ENCODE measurements at places on chromosomes 3 and 15.

DNA sequence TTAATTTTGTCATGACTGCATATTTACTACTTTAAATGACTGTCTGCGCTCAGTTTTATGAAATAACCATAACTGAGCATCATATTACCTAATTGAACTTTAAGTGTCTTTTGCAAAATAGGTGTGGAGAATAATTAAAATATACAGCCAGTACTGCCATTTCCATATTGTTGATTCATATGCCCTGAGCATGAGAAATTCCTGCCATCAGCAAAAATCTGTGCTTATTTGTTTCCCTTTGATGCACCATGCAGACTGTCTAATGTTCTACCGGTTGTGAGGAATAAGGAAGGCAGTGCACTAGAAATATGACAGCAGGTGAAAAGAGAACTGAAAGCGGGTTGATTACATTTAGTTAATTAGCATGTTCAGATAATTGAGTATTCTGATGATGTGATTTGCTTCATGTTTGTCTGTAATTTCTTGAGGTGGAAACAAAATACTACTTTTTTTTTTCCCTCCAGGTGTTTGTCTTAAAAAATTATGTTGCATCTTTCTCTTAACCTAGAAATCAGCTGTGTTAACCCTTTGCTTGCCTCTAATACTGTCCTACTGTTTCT, 229.4 kb upstream of the AZI2 start:
- DNase-seq, result no peak

DNA sequence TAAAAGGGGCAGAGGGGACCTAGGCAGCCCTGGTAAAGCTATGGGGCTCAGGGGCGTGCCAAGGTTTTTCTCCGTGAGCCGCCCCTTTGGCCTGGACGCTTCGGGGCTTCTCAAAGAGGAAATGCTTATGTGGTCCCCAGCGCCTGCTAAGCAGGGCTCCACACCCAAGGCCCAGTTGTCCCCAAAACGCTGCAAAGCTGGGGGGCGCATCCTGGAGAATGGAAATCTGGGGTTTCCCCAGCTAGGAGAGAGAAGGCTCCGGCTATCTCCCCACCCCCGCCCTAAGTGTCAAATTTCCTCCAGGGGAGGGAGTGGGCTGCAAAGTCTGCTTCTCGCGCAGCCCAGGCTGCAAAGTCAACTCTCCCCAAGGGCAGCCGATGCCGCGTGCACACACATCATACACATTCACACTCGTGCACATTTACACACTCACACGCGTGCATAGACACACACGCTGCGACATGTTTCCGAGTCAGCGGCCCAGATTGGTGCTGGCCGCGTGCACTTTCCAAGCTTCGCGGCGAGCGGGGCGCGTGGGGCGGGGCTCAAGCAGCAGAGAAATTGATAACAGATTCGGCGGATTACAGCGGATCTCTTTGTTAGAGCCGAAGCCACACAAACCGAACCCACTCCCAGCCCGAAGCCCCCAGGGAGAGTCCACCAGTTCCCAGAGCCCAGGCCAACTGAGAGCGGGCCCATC, 4.5 kb downstream of the WNT5A start:
- no peak for DNase-seq

- no peak for DNase-seq
Observed at GRCh38 chr3:187498211-187498724, 130.1 kb downstream of the RTP4 start.

GRCh38 chr15:82133251-82133650, 87.4 kb upstream of the MEX3B start:
- DNase-seq, result no peak

DNA sequence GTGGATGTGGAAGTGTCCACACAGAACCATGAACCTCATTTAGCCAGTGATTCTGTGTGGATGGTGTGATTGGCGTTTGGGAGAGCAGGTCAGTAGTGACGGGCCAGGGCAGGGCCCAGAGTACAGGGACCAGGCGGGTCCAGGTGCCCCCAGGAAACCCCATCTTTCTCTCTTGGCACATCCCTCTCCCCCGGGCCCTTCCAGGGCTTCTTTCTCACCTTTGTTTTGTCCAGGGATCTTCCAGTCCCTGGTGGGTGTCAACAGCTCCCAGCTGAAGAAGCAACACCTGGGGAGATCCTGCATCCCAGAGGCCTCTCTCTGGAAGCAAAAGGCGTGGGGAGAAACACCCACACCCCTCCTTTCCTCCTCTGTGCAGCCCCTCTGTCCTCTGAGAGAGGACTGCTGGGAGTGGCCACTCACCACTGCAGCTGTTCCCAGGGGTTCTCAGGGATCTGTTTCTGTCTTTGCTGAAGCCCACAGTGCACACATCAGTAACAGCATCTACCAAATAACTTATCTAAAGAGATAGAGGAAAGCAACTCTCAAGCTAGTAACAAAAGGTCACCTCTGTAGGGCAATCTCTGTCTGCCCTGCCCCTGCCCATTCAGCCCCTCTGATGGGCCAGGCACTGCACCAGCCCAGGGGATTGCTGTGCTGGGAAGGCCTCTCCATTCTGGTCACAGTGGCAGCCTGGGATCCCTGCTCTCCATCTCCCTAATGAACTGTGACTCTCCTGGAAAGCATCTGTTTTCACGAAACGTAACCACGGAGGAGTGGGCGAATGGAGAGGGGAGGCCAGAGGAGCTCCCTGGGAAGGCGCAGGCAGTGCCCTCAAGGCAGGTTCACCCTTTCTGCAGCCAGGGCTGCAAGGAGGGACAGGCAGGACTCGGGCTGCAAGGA, 98.3 kb upstream of the ALDH1A3 start:
- no peak for DNase-seq

- DNase-seq, result no peak
Observed at GRCh38 chr3:129783470-129783869, 110.0 kb downstream of the TMCC1 start.

- DNase-seq, result no peak
Observed at GRCh38 chr3:124051636-124052035, 59.7 kb upstream of the ROPN1 start.

DNA sequence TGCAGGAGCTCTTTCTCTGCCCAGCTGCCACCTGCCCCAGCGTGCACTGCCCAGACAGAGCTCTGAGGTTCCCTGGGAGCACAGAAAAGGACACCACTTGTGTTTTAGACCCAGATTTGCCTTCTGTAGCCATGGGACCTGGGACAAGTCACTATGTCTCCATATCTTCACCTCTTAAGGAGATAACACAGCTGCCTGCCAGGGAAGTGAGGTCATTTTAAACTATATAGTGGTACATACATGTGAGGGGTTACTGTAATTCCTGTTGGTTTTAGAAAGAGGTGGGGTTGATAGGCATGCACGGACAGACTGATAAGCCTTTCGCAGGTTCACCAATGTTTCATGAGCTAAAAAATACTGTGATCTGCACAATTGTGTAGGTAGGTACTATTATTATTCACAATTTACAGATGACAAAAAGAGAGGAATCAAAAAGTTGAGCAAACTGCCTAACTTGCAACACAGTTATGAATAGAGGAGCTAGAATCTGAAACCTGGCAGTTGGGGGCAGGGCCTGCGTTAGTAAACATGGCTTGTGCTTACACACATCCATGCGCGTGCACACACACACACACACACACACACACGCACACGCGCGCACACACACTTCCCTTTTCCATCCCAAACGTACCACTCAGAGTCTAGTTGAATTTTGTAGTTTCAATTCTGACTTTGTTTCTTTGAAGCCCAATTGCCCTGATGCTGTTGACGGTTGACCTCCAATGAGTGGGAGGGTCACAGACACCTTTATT, 193.6 kb downstream of the FAM43A start:
- no peak for DNase-seq

- DNase-seq, result no peak
Observed at GRCh38 chr3:102304550-102304949, 130.3 kb upstream of the ZPLD1 start.

GRCh38 chr3:72635551-72635950, 212.7 kb downstream of the SHQ1 start:
- no peak for DNase-seq

- DNase-seq, result no peak
Observed at GRCh38 chr15:26210980-26211379, 347.9 kb upstream of the ATP10A start.

DNA sequence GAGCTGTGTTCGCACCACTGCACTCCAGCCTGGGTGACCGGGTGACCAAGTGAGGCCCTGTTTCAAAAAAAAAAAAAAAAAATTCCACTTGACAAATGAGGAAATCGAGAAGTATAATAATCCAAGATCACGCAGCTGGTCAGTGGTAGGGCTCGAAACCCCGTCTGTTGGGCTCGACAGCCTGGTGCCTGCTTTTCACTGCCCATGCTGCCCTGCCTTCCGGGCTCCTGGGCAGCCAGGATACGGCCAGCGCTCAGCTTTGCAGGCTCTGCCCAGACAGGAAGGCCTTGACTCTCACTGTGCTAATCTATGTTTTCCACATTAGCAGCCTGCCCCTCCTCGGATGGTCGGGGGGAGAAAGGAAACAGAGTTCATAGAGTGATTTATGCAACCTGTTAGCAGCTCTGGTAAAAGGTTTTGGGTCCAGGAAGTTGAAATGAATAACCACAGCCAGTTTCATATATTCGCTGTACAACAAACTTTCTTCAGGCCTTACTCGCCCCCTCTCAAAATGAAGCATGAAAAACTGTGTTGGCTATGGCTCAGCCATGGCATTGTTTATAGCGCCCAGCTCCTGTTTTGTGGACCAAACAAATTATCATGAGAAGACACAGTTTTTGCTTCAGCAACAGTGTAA, 108.8 kb downstream of the XXYLT1 start:
- no peak for DNase-seq

DNA sequence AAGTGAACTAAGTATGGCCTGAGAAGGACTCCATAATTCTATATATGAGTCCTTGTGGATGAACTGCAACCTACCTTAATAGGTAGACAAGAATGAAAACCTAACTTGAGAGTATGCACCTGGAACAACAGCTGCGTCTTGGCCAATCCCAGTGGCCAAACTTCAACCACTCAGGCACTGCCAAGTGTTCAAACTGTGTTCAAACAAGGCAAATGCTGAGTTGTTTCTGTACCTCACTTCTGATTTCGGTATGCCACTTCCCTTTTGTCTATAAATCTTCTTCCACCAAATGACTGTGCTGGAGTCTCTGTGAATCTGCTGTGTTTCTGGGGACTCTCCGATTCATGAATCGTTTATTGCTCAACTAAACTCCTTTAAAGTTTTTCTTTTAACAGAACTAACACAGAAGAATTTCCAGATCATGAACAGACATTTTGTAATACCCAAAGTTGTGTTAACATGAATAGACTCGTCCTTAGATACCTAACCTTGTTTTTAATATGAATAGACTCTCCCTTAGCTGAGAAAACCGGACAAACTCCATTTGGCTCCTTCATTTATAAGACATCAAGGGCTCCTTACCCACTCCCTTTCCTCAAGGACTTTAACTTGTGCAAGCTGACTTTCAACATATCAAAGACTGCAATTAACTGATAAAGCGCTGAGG, 4.1 kb downstream of the ZNF717 start:
- no peak for DNase-seq

GRCh38 chr15:72749700-72750099, 33.9 kb downstream of the ADPGK start:
- DNase-seq, result no peak

DNA sequence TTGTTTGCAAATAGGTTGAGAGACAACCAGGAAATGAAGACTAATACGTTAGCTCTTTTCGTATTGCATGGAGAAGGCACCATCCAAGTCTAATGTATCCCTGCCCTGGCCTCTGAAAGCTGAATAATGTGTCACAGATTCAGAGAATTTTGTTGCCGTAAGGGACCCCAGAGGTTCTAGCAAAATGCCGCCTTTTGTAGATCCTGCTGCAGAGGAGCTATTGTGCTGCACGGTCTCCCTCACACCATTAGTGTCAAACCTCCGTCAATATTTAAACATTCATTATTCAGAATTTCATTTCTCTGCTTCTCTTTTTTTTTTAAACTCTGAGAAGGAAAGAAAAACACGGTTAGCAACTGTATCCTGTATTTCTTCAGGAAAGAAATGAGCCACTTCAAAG, 238.7 kb downstream of the EPHB1 start:
- DNase-seq, result no peak

DNA sequence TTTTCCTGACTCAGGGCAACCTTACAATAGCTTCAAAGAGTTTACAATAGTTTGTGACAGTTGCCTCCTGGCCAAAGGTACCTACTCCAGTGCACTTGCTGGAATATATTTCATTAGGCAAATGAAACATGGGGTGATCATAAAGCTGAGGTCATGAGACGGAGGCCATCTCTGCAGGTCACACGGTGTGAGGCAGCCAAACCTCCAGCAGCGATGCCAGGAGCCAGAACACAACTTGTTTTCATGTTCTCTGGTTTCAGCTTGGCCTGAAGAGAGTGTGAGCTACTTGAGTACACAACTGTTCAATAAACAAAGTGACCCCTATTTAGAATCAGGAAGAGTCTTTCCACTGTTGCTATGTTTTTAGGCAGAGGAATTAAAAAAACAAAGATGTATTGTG, 42.7 kb upstream of the PYGO1 start:
- no peak for DNase-seq

DNA sequence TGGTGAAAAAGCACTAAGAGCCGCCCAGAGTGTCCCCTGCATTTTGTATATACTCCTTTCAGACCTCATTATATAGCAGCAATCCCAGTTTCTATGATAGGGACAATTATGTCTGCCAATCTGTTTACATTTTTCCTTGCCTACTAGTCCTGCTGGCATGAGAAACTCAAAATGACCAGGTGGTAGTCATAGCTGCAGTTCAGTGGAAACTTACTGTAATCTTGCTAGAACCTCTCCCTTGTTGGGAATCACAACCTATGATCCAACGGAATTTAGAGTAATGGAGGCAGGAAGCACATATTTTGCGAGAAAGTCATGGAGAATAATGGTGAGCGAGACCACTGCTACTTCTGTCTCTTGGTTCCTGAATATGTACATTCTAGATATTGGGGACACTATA, 28.6 kb upstream of the MINAR1 start:
- no peak for DNase-seq

DNA sequence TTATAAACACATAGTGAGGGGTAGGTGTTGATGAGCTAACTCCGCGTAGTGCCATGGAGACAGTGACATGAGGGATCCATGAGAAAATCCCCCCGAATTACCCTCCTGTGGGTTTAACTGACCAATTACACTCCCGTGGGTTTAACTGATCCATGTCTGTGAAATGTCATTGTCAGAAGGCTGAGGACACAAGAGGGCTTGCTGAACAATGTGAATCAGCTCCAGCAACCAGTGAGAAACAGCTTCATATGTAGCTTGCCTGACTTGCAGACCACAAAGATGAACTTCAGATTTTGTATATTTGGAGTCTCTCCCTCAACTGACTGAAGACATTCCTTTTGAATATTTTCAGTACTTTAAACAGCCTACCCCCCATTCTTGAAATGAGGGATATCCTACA, 144.9 kb downstream of the FBN1 start:
- no peak for DNase-seq

DNA sequence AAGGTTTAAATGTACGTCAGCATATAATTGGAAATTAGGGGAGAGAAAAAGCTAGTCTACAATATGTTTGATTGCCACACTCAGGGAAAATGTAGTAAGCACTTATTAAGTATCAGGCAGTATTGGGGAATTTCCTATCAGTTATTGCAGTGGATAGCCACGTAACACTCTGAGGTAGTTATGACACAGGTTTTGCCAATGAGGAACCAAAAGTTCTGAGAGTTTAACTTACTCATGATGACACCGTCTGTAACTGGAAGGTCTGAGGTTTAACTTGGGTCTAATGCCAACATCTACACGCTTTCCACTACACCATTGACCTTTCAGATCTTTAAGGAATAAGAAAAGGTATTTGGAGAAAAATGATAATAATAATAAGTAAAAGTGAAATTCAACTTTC, 89.5 kb downstream of the ZMAT3 start:
- no peak for DNase-seq

All from stimulated activated CD8-positive, alpha-beta memory T cell treated with anti-CD3 and anti-CD28 coated beads, Interleukin-15, amount 100 ng/mL, for 4 hours (primary cell).